ENCODE measurements at places on chromosomes 2 and 18. TPM values are rescaled to one million over a fixed set of nuclear protein-coding genes. Genes with fewer than 3 reads are reported as not detected.
A peak's percentile ranks its signal among the peaks of the same experiment; 100 is the strongest.

SCN9A gene
- polyA plus RNA-seq, result 39.9 TPM

UGT1A3 gene
- polyA plus RNA-seq, result not detected

CCDC74B gene
- polyA plus RNA-seq, result 4.2 TPM

DNA sequence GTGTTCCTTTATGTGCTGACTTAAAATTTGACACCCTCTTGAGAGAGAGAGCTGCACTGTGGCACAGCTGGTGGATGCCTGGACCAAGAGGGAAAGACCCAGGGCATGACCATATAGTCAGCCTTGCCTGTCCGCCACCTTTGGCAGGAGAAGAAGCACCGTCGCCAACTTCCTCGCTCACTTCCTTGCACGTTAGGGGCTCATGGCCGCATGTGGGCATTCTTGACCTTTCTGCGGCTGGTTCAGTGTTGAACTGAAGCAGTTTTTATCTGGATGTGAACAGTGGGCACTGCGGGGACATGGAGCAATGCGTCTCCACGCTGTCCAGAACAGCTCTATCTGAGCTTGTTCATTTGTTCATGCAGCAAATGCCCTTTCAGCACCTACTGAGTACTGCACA lies 66.9 kb downstream of the TRAPPC12 start:
- DNase-seq, result no peak

DNA sequence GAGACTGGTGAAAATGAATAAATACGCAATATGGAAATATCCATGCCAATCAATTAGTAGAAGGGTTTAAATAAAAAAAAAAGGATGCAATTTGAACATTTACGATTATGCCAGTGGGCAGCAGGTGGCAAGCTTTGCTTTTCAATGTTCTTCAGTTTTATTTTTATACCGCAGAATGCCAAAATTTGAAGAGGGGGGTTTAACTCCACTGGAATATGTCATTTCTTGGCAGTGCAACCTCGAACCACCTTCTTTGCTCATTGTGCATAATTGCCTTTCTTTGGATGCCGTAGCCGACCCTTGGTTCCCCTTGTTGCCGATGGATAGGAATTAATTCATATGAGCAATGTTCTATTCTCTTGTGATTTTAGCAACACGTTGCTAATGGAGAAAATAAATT lies 88.0 kb downstream of the LTBP1 start:
- DNase-seq, result no peak

- DNase-seq, result peak; percentile 24
Observed at GRCh38 chr2:207432453-207432852, 97.3 kb upstream of the CREB1 start.

GRCh38 chr2:70830366-70830765 lies 5.2 kb downstream of the CD207 start:
- no peak for DNase-seq

- no peak for DNase-seq
Observed at GRCh38 chr2:188303363-188304031, 11.8 kb downstream of the GULP1 start.

- no peak for DNase-seq
Observed at GRCh38 chr2:54716375-54716774, 7.1 kb upstream of the EML6 start.
